ENCODE measurements at places on chromosomes 1 and 21.
A peak's percentile ranks its signal among the peaks of the same experiment; 100 is the strongest.

GRCh38 chr1:211326528-211327345 is at the start of gene TRAF5:
TRAF5 (plus strand) TSS chr1:211326833; CDS start chr1:211353240, 26,407 bp downstream.
- DNase-seq, result no peak

- DNase-seq, result no peak
Observed at GRCh38 chr1:42784946-42785693, at the start of gene TMEM269. TMEM269 (plus strand) TSS chr1:42784991; CDS start chr1:42789894, 4,903 bp downstream.

DNA sequence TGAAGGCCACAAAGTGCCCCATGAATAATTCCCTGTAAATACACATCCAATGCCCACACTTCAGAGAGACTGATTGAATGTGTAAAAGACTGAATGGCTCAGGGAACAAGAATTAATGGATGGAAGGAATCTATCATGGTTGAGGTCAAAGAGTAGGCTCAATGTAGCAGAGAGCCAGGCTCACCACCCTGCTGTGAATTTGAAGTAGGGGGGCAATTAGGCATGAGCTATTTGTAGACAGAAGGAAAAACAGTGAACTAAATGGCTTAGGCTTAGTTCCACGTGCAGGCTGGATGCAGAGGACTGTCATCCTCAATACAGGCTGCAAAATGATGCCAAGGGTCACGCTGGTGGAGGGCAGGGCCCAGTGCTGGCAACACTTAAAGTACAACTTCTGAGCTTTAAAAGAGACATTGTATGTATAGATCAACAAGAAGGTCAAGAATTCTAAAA is 22.9 kb upstream of the IGSF3 start:
- no peak for DNase-seq

- DNase-seq, result no peak
Observed at GRCh38 chr1:34290831-34291230, 114.1 kb downstream of the C1orf94 start.

GRCh38 chr1:118486199-118486598 is 301.2 kb upstream of the SPAG17 start:
- no peak for DNase-seq

DNA sequence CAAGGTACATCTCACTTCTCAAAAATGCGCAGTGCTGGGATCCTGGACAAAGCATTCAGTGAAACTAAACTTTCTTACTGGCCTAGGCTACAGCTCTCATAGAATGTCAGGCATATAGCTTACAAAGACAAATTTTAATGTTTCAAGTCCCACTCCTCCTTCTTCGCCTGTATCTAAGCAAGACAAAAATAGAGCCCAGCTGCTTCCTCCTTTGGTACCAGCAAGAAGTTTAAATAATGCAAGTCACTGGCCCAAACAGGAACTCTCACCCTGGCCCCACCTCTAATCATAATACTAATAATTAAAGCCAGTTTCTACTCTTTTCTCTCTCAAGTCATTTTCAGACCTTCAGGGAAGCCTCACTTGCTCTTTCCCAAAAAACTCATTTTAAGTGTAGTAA is 1267.9 kb downstream of the MRPL39 start:
- no peak for DNase-seq

DNA sequence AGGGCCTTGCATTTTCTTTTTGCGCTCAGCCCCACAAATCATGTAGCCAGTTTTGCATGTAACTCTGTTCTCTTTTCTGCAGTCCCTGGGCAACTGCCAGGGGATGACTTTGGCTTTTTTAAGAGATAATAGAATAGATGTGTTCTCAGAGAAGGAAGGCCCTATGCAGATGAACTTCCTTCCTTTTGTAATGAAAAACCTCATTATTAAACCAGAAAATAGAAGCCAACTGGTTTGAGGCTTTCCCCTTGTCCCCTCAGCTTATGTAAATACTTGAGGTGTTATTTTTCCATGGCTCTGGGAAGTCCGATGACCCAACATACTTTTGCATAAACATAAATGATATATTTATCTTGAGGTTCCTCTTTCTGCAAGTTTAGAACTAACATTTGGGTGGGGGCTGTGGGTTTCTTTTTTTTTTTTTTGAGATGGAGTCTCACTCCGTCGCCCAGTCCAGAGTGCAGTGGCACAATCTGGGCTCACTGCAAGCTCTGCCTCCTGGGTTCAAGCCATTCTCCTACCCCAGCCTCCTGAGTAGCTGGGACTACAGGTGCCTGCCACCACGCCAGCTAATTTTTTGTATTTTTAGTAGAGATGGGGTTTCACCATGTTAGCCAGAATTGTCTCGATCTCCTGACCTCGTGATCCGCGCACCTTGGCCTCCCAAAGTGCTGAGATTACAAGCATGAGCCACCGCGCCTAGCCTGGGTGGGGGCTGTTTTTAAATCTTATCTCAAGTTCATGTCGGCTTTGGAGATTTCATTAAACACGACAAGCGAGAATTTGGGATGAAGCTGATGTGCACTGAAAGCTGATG is 14.4 kb upstream of the FCRL5 start:
- DNase-seq, result no peak

GRCh38 chr1:152047413-152047729 is 10.6 kb upstream of the S100A11 start:
- no peak for DNase-seq

- DNase-seq, result no peak
Observed at GRCh38 chr21:43208561-43209332, 39.9 kb downstream of the CRYAA start.

- DNase-seq, result no peak
Observed at GRCh38 chr1:38929054-38929453, 12.6 kb downstream of the RHBDL2 start.

DNA sequence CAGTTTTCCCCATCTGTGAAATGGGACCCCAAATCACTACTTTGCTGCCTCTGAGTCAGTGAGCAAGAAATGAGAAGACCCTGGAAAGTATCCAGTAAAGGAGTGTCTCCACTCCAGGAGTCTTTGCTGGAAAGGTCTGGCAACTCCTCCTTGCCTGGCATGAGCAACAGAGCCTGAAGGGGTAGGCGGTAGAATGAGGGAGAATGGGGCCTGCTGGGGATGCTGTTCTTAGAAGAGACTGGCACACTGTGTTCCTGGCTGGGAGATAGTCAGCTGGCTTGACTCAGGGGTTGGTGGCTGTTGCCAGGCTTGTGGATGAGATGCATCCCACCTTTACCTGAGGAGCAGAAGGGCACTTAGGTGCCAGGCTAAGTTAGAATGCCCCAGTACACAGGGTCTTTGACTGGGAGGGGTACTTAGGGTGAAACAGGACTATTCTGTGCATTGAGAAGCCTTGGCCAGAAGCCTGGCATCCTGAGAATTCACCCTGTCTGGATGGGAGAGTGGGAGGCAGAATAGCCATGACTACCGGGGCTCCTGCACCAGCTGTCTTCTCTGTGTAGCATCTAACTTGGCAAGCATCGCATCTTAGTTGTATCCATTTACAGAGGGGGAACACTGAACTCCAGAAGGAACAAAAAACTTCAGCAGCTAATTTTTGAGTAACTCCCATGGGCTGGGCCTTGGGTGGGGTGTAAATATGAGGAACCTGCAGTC is 2.5 kb downstream of the MFSD2A start:
- no peak for DNase-seq

DNA sequence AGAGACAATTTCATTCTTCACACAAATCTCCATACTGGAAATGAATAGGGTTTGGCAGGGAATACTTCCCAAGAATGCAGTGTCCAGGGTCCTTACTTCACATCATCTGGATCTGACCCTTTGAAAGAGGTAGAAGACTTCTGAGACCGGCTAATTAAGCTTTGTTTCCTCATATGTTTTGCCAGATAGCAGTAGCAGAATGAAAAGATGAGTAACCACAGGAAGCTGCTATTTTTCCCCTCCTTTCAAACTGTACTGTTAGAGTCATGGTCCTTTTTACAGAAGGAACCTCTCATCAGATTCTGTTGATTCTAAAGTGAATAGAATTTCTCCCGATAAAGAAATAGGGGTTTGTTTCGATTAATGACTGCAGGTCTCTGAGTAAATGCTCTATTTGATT is 1.4 kb upstream of the OLFML3 start:
- DNase-seq, result no peak

GRCh38 chr1:18300376-18300775 is 180.4 kb upstream of the KLHDC7A start:
- no peak for DNase-seq

GRCh38 chr1:174894117-174894762 is 105.5 kb upstream of the CACYBP start:
- no peak for DNase-seq

GRCh38 chr1:32611859-32612188 is 38.5 kb downstream of the ZBTB8OS start:
- peak; percentile 8 for DNase-seq

DNA sequence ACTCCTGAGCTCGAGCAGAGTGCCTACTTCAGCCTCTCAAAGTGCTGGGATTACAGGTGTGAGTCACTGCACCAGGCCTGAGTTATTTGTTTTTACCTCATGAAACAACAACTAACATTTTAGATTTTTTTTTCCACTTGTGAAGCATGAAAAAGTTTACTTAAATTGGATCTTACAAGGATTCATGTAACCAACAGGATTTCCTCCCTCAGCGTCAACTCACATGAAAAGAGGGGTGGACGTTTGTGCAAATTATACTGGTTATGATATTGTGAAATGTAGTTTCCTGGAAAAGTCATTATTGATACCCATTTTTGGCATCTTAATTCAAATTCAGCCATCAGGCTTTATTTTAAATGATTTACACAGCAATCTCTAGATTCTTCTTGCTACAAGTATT is 6.5 kb downstream of the CNST start:
- no peak for DNase-seq

DNA sequence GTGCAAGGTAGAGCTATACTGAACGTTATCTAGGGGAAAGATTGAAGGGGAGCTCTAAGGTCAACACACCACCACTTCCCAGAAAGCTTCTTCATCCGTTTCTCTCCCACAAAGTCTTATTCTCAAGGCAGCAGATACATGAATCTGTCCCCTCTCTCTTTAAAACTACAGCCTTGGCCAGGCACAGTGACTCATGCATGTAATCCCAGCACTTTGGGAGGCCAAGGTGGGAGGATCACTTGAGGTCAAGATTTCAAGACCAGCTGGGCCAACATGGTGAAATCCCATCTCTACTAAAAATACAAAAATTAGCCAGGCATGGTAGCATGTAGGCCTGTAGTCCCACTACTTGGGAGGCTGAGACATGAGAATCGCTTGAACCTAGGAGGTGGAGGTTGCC is 8.1 kb downstream of the CYP4X1 start:
- no peak for DNase-seq

GRCh38 chr1:93659822-93660503 is 21.7 kb downstream of the BCAR3 start:
- DNase-seq, result no peak

DNA sequence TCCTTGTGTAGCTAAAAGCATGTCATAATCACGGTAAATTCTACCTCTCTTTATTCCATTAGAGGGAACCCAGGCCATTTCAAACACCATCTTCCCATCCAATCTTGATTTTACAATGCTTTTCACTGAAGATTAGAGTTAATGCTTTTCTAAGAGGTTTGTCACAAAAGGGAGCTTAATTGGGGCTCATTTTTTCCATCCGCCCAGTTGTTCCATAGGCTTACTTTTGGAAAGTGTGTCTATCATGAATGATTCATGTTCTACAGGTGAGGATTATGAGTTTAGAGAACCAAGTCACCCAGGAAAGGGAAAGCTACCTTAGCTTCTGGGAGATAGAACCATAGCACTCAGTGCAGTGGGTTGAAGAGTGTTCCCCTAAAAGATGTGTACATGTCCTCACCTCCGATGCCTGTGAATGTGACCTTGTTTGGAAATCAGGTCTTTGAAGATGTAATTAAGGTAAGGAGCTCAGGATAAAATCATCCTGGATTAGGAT is 286.9 kb upstream of the RUNX1 start:
- no peak for DNase-seq

- no peak for DNase-seq
Observed at GRCh38 chr21:28214786-28215185, 777.9 kb downstream of the LTN1 start.

DNA sequence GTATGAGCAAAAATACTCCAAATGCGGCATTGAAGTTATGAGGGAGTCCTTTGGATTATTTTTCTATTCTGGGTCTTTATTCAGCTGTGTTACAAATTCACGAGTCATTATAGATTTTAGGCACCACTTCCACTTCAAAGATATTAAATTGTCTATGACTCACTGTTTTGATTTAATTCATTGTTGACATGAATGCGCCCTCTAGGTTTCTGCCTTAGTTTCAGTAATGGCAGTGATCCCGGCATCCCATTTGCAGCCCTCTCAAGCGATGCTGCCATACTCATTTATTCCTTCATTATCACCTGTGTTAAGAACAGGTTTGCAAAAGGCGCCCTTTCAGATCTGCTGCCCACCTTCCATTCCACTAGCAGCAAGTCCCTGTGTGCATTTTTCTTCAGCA is 14.0 kb downstream of the RSPO1 start:
- DNase-seq, result no peak

DNA sequence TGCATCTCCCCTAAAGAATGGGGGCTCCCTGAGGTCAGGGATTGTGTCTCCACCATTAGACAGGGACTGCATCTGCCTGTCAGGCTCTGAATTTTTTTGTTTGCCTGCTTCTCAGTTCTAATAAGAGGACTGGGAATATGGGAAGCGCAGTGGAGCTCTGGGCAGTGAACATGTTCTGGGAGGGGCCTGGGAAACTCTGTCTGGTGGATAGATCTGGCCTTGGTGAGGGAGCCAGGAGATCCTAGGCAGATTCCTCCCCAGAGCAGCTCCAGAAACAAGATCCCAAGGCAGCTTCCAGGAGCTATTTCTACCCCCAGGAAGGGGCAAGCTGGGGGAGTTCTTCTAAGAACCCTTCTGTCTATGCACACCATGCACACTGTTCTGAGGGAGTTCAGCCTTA is 12.6 kb upstream of the MYOG start:
- no peak for DNase-seq

DNA sequence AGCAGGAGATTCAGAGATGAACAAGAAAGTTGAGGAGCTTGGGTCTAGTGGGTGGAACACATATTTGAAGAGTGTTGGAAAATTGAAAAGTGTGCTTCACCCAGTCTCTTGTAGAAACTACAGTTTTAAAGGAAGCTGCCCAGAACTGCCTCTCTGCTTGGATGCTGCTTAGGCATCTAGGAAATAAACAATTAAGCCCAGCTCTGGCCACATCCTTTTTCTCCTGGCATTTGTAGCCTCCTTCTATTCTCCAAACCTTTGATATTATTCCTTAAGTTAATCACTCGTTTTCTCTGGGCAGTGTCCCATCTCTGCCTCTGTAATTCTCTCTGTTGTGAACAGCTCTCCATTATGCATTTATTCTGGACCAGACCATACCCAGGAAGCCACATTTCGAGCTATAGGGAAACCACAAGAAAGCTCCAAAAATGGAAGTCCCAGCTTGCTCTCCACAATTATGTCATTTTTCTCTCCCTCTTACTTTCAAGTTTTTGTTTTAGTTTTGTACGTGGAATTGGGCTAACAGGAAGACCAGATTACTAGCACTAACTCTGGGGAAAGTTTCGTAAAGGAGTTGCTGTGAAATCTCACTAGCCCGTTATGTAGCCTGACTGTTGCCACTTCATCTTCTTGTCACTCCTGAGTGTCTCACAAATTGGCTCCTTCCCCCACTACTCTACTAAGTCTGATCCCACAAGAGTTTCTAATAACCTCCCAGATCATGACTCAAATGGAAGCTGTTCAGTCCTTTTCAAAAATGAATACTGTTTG is 102.2 kb downstream of the NTMT2 start:
- no peak for DNase-seq

- DNase-seq, result no peak
Observed at GRCh38 chr21:44886113-44887075, 12.9 kb upstream of the PTTG1IP start.

GRCh38 chr1:204316164-204316563 is 43.6 kb downstream of the PLEKHA6 start:
- no peak for DNase-seq

GRCh38 chr1:116991918-116992317 is 9.6 kb upstream of the CD101 start:
- no peak for DNase-seq

GRCh38 chr1:198655459-198656121 is 16.8 kb downstream of the PTPRC start:
- DNase-seq, result no peak

Data from HS-5 (cell line).